Lung (tissue), 17 donors: ENCODE measurements at places on chromosomes 13 and 19.

DNA sequence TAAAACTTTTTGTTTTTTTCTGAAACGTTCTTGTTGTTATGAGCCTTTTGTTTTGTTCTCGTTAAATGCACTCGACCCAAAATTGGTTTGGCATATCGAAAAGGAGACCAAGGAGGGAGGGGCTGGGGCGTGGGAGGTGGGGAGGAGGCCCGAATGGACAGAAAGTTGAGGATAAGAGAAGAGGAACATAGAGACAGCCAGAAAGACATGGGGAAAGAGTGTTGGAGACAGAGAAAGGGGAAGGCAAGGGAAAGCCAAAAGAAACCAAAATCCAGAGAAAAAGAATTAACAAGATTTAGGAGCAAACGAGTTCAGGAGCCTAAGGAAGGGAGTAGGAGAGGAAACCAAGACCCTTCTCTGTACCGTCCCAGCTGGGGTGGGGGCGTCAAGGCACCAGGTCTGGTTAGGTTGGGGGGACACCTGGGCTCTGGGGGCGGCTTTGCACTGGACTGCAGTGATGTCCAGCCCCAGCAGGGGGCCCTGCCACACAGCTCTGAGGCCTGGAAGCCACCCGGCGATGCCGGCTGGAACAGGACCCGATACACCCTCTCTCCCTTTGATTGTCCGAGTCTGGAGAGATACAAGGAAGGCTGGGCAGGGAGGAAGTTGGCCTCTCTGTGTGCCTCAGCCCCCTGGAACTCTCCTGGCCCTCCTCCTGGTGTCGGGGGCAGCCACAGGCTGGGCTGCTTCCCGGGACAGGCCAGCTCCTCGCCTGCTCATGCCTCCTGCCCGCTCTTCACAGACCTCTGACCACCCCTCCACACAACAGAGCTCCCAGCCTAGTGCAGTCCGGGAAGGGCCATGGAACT, 11.6 kb upstream of the ASF1B start:
- H3K27ac ChIP-seq, result peak overlapping the region; percentile 73
- DNase-seq, result peak; percentile 89
- H3K4me3 ChIP-seq, result no peak overlapping the region
- peaks cover 5% of the 10 kb centered on the region for H3K36me3 ChIP-seq

DNA sequence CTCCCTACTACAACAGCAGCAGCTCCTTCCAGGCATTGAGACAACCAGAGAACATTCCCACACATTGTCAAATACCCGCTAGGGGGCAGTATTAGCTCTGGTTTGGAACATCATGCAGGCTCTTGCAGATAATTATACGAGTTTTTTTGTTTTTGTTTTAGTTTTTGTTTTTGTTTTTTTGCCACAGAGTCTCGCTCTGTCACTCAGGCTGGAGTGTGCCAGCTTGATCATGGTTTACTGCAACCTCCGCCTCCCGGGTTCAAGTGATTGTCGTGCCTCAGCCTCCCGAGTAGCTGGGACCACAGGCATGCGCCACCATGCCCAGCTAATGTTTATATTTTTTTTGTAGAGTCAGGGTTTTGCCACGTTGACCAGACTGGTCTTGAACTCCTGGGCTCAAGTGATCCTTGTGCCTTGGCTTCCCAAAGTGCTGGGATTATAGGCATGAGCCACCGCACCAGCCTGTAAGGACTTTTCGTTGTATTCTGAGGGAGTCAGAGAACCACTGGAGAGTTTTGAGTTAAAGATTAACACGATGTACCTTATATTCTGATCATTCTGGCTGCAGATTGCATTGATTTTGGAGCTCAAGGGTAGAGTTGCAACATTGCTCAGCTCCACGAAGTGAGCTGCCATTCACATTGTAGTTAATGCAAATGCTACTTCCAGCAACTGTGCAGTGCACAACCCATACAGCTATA, 41.7 kb upstream of the CEACAM20 start:
- no peaks in the 10 kb centered on the region for H3K36me3 ChIP-seq
- H3K4me3 ChIP-seq, result no peak overlapping the region
- H3K27me3 ChIP-seq, result no peaks in the 10 kb centered on the region
- DNase-seq, result peak; percentile 87

DNA sequence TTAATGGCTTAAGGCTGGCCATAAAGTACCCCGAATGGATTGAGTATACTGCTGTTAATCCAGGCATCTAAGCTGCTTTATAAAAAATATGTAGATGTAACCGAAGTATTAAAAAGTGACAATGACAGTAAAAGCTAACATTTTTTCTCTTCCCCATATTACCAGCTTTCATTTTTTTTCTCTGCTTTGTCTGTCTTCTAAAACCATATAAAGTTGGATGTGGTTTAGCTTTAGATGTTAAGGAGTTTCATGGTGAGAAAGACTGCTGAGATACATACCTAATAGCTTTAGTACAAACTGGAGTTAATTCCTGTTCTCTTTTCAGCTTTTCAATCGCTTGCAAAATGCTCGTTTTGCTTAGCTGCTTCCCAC, 838 bp downstream of the AKAP11 start:
- DNase-seq, result no peak
- peak overlapping the region; percentile 90 for H3K27ac ChIP-seq
- H3K27me3 ChIP-seq, result no peaks in the 10 kb centered on the region
- H3K4me1 ChIP-seq, result no peaks in the 10 kb centered on the region
- H3K36me3 ChIP-seq, result no peaks in the 10 kb centered on the region

DNA sequence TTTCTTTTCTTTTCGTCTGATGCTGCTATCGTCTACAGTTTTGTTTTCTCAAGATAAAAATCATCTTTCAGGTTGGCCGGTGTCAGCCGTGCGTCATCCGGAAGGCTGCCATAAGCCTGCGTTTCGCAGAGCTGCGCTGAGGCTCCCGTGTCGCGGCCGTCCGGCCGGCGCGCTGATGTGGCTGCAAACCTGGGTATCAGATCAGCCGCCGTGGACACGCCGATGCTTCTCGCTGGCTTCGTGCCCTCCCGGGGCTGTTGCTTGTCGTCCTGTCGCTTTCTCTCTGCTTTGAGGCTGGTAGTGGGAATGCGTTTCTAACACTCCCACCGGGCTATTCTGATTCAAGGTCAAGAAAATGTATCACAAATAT, 45.9 kb upstream of the TFDP1 start:
- no peak overlapping the region for H3K4me3 ChIP-seq
- H3K27me3 ChIP-seq, result no peaks in the 10 kb centered on the region
- H3K4me1 ChIP-seq, result no peaks in the 10 kb centered on the region
- H3K36me3 ChIP-seq, result peaks cover 26% of the 10 kb centered on the region
- no peak overlapping the region for H3K27ac ChIP-seq

DNA sequence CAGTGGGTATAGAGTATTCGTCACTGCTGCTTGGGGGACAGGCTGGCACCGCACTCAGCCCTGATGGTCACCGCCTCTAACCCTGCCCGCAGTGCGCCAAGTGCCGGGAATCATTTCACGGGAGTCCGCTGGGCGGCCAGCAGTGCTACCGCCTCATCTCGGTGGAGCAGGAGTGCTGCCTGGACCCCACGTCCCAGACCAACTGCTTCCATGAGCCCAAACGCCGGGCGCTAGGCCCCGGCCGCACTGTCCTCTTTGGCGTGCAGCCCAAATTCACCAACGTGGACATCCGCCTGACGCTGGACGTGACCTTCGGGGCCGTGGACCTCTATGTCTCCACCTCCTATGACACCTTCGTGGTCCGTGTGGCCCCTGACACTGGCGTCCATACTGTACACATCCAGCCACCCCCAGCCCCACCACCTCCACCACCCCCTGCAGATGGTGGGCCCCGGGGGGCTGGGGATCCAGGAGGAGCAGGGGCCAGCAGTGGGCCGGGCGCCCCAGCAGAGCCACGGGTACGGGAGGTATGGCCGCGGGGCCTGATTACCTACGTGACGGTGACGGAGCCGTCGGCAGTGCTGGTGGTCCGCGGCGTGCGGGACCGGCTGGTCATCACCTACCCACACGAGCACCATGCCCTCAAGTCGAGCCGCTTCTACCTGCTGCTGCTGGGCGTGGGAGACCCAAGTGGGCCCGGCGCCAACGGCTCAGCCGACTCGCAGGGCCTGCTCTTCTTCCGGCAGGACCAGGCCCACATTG, 14.5 kb downstream of the CNFN start:
- no peaks in the 10 kb centered on the region for H3K4me1 ChIP-seq
- no peak for DNase-seq
- no peak overlapping the region for H3K4me3 ChIP-seq
- no peak overlapping the region for H3K27ac ChIP-seq

- no peak overlapping the region for H3K4me3 ChIP-seq
- H3K4me1 ChIP-seq, result no peaks in the 10 kb centered on the region
- DNase-seq, result no peak
- no peaks in the 10 kb centered on the region for H3K36me3 ChIP-seq
- no peak overlapping the region for H3K27ac ChIP-seq
- H3K27me3 ChIP-seq, result no peaks in the 10 kb centered on the region
Observed at GRCh38 chr13:102190930-102191329, 210.9 kb downstream of the FGF14 start.

DNA sequence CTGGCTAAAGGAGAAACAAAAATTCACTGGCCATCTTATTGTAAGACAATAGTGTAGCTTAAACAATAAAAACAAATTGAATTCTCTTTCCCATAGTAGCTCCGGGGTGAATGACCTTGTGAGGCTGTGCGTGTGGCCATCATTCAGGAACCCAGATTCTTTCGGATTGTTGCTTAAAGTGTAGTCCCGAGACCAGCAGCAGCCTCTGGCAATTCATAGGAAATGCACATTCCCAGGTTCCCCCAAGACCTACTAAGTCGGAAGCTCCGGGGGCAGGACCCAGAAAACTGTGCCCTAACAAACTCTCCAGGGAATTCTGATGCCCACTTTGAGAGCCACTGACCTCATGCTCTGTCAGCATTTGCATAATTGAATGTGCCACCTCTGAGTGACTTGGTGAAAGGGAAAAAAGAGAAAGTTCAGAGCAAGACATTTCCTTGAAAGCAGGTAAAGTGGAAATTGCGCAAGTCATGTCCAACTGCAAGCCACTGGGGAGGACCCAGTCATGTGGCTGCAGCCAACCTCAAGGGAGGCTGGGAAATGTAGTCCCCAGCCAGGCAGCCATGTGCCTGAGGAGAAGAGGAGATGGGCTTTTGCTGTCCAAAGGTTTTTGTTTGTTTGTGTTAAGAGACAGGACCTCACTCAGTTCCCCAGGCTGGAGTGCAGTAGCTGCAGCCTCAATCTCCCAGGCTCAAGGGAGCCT, 50.7 kb upstream of the PNMA8B start:
- peak; percentile 42 for DNase-seq
- no peak overlapping the region for H3K4me3 ChIP-seq
- H3K4me1 ChIP-seq, result no peaks in the 10 kb centered on the region
- no peaks in the 10 kb centered on the region for H3K36me3 ChIP-seq

GRCh38 chr13:95552539-95553441, at the start of gene CLDN10:
Gene CLDN10 (plus strand): TSS chr13:95552720. CDS start chr13:95552754, 34 bp downstream.
- H3K4me3 ChIP-seq, result no peak within 1 kb of the TSS
- H3K27ac ChIP-seq, result no peak within 1 kb of the TSS
- H3K4me1 ChIP-seq, result peaks cover 4% of the 10 kb centered on the region
- peaks cover 36% of the 10 kb centered on the region for H3K27me3 ChIP-seq
- peak; percentile 53 for DNase-seq

GRCh38 chr19:5567360-5567969, at the start of gene TINCR:
Gene TINCR (minus strand): TSS chr19:5567953.
- H3K36me3 ChIP-seq, result no peaks in the 10 kb centered on the region
- peak within 1 kb of the TSS; percentile 32 for H3K4me3 ChIP-seq
- peaks cover 19% of the 10 kb centered on the region for H3K27me3 ChIP-seq
- H3K27ac ChIP-seq, result no peak within 1 kb of the TSS

DNA sequence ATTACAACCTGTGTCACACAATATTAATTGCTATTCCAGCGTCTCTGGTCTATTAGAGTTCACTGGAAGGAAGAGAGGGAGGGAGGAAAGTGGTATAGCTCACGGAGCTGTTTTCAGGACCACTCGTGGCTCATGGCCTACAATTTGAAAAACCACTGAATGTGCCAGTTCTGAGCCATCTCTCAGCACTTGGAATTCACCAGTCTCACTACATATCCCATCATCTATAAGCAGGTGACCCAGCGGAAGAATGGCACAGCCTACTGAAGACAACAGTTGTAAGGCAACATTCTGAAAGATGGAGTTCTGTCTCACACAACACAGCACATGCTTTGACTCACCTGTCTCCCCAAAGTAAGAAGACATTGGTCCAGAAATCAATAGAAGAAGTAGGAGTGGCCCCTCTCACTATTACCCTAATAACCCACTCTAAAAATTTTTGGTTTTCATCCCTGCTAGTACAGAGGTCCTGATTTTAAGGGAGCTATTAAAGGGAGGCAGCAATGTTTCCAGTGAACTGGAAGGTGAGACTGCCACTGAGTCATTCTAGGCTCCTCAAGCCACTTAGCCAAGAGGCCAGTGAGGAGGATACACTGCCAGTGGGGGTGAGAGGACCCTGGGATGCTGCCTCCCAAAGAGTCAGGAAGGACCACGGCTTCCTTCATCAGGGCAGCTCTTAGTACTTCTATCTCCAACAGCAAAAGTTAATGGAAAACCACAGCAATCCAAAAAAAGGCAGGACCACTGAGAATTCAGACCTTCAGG, 50.0 kb upstream of the DOCK9 start:
- H3K36me3 ChIP-seq, result no peaks in the 10 kb centered on the region
- H3K27me3 ChIP-seq, result no peaks in the 10 kb centered on the region
- H3K27ac ChIP-seq, result no peak overlapping the region
- no peak for DNase-seq
- H3K4me1 ChIP-seq, result no peaks in the 10 kb centered on the region
- no peak overlapping the region for H3K4me3 ChIP-seq

DNA sequence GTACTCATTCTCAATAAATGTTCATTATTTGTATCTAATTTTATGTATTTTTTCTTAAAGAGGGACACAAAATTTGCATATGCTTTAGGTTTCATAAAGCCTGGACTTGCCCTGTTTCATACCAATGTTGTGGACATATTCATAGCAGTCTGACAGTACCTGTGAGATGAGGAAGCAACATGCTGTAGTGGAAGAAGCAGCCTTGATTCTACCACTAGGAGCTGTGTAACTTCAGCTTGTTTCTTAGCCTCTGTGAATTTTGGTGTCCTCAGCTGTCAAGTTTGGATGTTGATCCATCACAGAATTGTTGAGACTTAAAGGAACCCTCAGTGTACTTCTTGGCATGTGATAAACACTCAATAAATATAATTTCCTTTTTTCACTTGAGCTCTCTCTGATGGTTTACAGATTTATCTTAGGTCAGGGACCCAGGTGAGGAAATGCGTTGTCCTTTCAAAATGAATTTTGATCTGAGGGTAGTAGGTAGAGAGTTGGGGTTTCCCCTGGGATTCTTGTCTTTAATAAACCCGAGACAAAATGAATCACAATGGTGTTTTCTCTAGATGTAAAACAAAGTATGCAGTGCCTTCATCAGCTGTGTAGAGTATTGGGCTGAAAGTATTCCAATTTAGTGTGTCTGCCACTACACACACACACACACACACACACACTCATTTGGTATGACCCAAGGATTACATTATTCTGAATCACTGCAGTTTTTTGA, 152.1 kb downstream of the KCNRG start:
- H3K36me3 ChIP-seq, result no peaks in the 10 kb centered on the region
- no peak overlapping the region for H3K27ac ChIP-seq
- H3K27me3 ChIP-seq, result no peaks in the 10 kb centered on the region
- no peak overlapping the region for H3K4me3 ChIP-seq
- DNase-seq, result no peak
- no peaks in the 10 kb centered on the region for H3K4me1 ChIP-seq
